ENCODE measurements at places on chromosomes 5 and 9. TPM values are rescaled to one million over a fixed set of nuclear protein-coding genes. Genes with fewer than 3 reads are reported as not detected.

- no peak for DNase-seq
Measured at GRCh38 chr5:66660396-66660795, 64.2 kb downstream of the MAST4 start.

Gene ESM1
- not detected for polyA plus RNA-seq

DNA sequence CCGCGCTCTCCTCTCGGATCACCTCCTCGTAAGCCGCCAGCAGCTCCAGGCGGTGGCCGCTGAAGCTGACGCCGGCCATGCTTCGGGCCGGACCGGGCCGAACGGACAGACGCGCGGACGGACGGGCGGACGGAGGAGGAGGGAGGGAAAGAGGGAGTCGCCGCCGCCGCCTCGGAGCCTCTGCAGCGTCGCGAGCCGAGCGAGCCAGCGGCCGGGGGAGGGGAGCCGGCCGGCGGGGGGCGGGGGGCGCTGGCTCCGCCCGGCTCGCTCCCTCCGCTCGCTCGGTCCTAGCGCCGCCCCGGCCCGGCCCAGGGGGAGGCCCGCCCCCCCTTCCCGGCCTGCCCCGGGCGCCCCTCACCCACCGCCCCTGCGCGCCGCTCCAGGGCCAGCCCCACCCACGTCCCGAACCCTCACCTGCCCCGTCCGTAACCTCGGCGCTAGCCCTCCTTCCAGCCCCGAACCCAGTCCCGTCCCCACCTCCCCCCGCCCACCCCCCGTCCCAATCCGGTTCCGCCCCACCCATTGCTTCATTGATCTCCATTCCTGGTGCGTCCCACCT lies at the start of gene DBN1:
TSS of gene DBN1 (minus strand) at position 192 of the 559 bp plus-strand sequence. CDS start at position 79, 113 bp downstream.
- no peak for DNase-seq

DNA sequence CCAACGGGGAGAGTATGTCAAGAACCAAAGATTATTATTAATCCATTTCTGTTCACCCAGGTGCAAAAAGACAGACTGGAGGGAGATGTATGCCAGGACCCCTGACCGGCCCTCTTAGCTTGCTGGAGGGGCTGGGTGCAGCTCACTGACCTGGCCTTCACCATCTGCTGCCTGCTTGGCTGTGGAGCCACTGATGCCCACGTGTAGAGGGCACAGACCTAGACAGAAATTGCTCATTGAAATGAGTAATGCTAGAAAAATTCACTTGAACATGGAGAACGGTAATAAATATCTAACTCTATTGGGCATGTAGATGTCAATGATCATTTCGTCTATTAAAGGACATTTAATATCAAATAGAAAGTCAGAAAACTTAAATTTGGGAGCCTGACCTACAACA lies 58.8 kb upstream of the ERCC6L2 start:
- no peak for DNase-seq
